Glomerular endothelial cell (primary cell): ENCODE measurements at places on chromosomes 13 and 19. TPM values are rescaled to one million over a fixed set of nuclear protein-coding genes. Genes with fewer than 3 reads are reported as not detected.

DNA sequence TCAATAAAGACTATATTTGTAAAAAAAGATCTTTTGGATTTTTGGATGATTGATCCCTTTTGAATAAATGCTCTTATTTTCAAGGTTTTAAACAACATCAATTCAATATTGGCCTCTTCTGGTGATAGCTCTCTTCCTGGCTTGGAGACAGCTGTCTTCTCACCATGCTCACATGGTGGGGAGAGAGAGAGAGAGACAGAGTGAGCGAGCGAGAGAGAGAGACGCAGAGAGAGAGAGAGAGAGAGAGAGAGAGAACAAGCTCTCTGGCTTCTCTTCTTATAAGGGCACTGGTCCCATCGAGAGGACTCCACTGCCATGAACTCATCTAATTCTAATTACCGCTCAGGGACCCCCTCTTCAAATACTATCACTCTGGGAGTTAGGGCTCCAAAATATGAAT, 32.1 kb upstream of the FARP1 start:
- no peak for DNase-seq

GRCh38 chr13:47036294-47037008, 139.6 kb upstream of the HTR2A start:
- no peak for DNase-seq

DNA sequence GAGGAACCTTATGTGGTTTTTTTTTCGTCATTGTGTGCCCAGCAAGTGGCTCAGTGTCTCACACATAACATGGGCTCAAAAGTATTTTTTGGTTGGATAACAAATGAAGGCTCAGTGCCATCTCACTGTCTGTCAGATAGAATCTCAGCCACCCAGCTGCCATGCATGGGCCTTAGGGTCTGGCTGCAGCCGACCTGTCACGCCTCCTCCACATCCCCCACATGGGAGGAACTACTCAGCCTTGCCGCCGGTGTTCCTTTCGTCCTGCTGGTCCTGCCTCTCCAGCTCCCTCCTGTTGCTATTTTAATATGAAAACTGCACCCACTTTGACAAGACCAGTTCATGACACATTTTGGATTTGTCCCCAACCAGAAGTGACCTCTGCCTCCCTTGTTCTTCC, 121.2 kb downstream of the SHISA2 start:
- DNase-seq, result no peak

DNA sequence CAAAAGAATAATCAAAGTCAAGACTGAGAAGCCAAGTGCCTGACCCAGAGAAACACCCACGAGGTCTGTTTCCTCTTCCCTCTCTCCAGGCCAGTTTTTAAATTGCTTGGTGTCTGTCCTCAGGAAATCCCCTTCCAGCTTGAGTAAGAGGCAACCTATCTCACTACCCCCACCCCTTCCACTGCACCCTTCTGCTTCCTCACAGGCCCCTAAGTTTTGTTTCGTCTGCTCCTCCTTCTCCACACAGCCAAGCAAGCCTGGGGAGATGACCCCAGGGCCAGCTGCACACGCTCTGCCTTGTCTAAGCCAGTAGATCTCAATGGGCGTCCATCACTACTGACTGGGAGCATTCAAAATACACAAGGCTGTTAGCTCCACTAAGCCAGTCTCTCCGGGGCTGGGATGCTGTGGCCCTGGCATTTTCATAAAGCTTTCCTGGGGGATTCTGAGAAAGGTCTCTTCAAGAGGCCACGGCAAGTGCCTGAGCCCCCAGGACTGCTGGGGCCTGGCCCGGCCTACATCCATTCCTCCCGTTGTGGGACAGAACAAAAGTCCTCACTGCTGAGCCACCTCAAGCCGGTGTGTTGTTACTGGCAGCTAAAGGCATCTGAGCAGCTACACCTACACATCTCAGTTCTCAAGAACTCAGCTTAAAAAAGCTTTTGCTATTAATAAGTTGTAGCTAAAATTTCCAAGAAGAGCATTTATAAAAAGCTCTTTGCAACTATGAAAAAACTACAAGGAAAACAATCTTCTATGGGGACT, 14.9 kb upstream of the IL4I1 start:
- DNase-seq, result no peak

GRCh38 chr19:1683869-1684572, 31.6 kb upstream of the TCF3 start:
- DNase-seq, result no peak

DNA sequence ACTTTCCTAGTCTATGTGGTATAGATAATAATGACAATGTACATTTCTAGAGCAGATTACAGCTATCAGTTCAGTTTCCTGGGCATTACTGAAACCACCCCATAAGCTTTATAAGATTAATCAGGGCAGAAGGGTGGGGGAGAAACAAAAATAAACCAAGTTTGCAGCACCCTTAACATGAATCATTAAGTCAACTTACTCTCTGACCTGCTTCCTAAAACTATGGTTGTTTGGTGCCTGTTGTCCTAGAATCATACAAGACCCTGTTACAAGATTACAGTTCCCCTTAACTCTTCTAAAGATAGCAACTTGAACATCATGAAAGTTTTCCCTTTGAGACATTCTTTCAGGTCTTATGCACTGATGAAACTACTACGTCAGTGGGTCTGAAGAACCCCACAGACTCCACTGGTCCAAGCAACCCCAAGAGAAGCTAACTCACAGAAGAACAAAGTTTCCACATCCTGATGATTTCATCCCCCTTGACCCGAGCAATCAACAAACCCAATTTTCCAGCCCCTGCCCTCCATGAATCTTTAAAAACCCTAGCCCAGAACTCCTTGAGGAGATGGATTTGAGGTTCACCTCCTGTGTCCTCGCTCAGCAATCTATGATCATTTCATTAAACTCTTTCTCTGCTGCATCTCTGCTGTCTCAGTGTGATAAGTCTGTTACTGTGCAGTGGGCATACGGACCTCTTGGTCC, 336.5 kb downstream of the FOXO1 start:
- no peak for DNase-seq

- no peak for DNase-seq
Observed at GRCh38 chr13:96551546-96551945, 442.7 kb downstream of the OXGR1 start.

- no peak for DNase-seq
Observed at GRCh38 chr19:50719566-50719965, at the start of gene SHANK1. TSS of gene SHANK1 (minus strand) at chr19:50719802. CDS start at chr19:50716919, 2,883 bp downstream.

DNA sequence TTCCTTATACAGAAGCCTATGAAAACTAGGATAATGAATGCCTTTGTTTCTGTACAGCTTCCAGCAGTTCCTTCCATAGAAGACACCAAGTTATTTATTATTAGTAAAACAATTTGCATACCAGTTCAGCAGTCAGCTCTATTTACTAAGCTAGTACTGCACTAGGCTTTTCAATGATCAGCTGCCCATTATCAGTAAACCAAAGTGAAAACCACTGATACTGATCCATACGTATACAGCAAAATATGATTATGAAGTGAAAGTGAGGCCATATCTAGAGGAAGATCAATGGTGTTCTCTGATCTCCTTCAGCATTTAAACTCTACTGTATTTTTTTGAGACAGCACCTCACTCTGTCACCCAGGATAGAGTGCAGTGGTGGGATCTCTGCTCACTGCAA, 3.2 kb downstream of the TPT1 start:
- no peak for DNase-seq

DNA sequence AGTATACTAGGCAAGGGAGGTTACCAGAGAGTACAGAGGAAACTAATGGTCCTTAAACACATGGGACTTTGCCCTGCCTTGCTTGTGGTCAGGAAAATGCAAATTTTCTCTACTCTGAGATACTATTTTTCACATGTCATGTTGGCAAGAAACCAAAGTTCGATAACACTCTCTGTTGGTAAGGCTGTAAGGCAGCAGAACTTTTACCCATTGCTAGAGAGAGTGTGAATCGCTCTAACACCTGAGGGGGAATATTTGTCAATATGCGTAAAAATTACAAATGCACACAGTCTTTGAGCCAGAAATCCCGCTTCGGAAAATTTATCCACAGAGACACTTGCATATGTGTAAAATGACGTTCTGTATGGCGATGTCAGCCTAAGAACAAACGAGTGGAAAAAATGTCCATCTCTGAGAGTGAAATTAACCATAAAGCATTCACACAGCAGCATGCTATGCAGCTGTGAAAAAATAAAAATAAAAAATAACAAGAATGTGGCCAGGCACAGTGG, 9.5 kb upstream of the RFX1 start:
- no peak for DNase-seq

DNA sequence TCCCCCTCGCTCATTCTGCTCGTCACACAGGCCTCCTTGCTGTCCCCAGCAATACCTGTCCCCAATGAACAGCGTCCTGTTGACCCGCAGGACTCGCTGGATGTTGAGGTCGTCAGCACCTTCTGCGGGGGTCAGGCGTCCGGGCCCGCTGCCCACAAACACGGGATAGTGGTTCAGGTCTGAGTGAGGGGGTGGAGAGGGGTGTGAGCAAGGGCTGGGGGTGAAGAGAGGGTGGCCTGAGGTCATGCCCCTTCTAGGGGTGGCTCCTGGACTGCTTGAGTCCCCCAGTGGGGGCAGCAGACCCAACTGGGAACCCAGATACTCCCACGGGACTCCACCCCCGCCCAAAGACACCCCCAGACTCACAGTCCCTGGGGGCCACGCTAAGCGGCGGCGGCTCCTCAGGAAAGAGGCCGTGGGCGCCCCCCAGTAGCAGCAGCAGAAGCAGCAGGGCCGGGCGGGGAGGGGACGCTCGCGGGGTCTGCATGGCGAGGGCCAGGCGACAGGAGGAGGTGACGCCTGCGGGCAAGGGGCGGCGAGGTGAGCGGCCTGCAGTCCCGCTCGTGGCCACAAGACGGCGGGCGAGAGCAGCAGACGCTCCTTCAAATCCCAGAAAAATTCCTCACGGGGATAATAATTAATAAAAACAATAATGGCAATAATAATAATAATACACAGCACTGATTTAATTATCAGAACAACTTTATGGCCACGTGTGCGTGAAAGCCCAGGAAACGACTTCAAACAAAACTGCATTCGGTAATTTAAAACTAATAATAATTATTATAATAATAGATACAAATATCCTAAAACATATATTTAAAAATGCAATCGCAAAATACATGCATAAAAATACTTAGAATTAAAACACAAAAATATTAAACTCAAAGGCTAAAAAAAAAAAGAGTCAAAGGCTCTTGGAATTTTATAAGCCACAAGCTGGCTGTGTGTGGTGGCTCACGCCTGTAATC, 1.2 kb downstream of the SEMA6B start:
- no peak for DNase-seq

DNA sequence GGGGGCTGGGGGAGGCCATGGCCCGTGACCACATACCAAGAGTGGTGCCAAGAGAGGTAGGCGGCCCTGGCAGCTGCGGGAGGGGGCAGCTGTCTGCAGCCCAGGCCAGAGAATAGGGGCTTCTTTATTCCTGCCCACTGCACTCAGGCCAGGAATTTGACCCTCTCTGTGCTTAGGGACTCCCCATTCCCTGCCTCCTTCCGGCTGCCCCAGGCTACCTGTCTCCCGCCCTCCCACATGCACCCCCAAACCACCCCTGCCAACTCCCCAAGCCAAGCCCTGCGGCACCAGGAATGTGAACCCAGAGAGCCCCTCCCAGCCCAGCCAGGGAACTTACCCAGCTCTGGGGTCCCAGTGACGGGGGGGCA, 687 bp downstream of the PLEKHA4 start:
- DNase-seq, result no peak

GRCh38 chr13:48151363-48152161, 56.7 kb upstream of the MED4 start:
- DNase-seq, result no peak

GRCh38 chr13:30153545-30154426, 153.6 kb downstream of the KATNAL1 start:
- no peak for DNase-seq

DNA sequence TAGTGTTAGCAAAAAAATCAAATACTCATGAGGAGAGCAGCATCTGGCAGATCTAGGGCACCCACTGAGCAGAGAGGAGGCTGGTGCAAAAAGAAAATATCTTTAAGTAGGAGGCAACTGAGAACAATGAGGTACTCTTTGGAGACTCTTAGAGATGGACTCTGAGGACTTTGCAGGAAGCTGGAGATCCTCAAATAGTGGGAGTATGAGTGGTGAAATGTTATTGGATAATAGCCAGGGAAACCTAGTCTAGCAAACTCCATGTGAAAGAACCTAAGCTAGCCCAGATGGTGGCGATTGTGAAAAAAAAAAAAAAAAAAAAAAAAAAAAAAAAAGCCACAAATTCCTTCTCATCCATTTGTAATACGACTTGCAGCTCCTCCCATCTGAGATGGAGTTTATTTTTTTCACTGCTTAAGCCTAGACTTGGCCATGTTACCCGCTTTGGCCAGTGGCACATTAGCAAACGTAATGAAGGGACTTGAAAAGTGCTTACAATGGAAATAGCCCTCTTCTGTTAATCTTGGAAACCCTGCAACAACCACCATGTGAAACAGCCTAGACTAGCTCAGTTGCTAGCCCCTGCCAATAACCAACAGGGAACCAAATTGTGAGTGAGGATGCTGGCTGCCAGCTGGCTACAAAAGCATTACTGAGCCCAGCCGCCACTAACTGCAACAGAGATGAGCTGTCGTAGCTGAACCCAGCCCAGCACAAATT, 476.2 kb downstream of the KLF12 start:
- DNase-seq, result no peak

DNA sequence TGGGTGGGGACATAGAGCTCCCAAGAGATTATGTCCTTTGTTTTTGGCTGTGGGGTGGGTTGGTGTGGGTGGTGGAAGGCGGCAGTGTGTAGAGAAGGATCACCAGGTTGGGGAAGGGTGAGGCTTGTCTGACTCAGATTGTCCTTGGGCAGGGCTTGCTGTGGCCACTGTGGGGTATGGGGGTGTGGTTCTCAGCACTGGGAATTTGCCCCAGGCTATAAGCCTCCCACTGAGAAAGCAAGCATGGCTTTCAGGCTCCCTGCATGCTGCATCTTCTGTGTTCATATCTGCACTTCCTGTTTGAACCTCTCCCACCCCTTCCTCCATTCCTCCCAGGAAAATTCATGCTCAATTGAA, 34.9 kb downstream of the DNAJC15 start:
- no peak for DNase-seq

- DNase-seq, result no peak
Observed at GRCh38 chr19:12987781-12988180, 7.5 kb upstream of the NFIX start.

Gene PRKCSH
- total RNA-seq, result 281 and 288 TPM in 2 replicates

Gene GNG7
- total RNA-seq, result 0.19 and 1.3 TPM in 2 replicates

Gene SLC25A41
- total RNA-seq, result 0.70 TPM in 1 of 2 replicates, not detected in the other

Gene PGLYRP2
- 0.29 TPM in 1 of 2 replicates, not detected in the other for total RNA-seq

Gene ZSCAN4
- not detected in 2 replicates for total RNA-seq

Gene CLDN10
- total RNA-seq, result not detected in 2 replicates

Gene ZNF44
- total RNA-seq, result 5.3 and 5.5 TPM in 2 replicates
